Uterus (tissue), 4 donors: ENCODE measurements at places on chromosomes 13 and 19. TPM values are rescaled to one million over a fixed set of nuclear protein-coding genes. Genes with fewer than 3 reads are reported as not detected.

PSG6 gene
- not detected for total RNA-seq

OR7C1 gene
- total RNA-seq: not detected

ZNF667 gene
- 2.3 TPM for total RNA-seq

CD70 gene
- total RNA-seq: 1.2 TPM

SEMA6B gene
- 7.2 TPM for total RNA-seq
